CD4-positive, alpha-beta T cell treated with Interleukin-2 at 100 ng/mL for 4 hours (primary cell): ENCODE measurements at places on chromosomes 12 and 14.

DNA sequence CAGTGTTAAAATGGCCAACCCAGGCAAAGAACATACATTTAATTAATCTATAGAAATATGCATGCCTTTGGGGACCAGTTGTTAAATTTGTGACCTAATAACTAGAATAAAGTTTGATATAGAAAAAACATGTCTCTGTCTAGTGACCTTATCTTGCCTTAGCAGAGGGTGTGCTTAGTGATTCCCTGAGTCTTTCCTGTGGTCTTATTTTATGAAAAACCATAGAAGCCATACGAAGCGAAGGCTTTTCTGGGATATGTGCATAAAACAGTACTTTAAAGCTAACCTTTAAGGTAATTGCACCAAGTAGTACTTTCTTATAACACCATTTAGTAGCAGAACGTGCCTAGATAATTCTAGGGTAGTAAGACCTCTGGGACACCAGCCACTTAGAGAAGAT, 379.4 kb downstream of the ZFP36L1 start:
- no peak for DNase-seq

- DNase-seq: no peak
Observed at GRCh38 chr14:94022532-94023411, 3.4 kb upstream of the OTUB2 start.

- no peak for DNase-seq
Observed at GRCh38 chr14:28767853-28768741, 1.5 kb downstream of the FOXG1 start.

DNA sequence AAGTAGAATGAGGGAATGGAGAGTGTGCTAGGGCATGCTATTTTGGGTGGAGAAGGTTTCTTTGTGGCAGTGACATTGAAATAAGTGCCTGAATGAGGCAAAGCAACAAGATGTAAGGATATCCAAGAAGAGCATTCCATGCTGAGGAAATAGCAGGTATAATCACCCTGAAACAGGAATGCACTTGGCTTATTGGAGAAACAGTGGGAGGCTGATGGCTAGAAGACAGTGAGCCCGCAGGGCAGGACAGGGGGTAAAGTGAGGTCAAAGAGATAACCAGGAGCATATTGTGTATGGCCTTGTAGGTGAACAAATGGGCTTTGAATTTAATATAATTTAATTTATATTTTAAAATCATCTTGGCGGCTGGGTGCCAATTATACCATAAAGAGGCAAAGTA, 877.0 kb downstream of the DIO2 start:
- no peak for DNase-seq

DNA sequence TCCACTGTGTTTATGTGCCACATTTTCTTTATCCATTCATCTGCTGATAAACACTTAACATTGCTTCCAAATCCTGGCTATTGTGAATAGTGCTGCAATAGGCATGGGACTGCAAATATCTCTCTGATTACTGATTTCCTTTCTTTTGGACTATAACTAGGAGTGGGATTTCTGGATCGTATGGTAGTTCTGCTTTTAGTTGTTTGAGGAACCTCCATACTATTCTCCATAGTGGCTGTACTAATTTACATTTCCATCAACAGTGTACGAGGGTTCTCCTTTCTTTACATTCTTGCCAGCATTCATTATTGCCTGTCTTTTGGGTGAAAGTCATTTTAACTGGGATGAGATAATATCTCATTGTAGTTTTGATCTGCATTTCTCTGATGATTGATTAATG, 47.6 kb downstream of the TAOK3 start:
- no peak for DNase-seq

- DNase-seq: no peak
Observed at GRCh38 chr12:55733021-55733555, 4.3 kb upstream of the CD63 start.

DNA sequence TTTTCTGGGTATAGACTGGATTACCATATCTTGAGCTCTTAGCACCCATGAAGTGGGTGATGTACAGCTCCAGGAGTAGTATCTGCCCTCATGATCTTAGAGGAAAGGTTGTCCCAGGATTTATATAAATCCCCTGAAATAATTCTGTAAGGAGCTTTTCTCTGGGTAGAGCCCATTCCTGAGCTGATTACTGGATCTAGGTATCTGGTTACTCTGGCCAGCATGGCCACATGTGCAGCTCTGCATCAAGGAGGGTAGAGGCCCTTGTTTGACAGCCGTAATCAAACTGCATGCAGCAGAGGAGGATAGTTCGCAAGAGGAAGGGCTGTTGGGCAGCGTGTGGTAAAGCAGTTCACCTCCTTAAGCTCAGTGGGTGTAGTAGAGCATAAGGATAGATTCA, 8.5 kb downstream of the COX14 start:
- DNase-seq: no peak
